ENCODE measurements at places on chromosomes 6 and 20. TPM values are rescaled to one million over a fixed set of nuclear protein-coding genes. Genes with fewer than 3 reads are reported as not detected.
A peak's percentile ranks its signal among the peaks of the same experiment; 100 is the strongest.

Gene LKAAEAR1
- not detected for total RNA-seq

DNA sequence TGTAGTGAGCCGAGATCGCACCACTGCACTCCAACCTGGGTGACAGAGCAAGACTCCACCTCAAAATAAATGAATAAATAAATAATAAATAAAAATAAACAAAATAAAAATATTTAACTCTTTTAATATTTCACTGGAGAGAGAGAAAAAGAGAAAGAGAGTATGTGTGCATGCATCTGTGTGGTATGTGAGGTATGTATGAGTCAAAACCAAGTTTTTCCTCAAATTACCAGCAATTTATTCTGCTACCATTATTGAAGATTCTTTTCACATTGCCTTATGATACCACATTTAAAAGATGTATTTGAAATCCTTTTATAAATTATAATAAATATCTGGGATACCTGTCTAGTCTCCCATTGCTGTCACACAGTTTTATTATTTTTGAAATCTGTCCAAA is 122.1 kb downstream of the CD164 start:
- no peak for DNase-seq

GRCh38 chr6:90328004-90328403 is 31.4 kb upstream of the BACH2 start:
- DNase-seq: no peak

GRCh38 chr6:155147958-155148663 is 115.7 kb upstream of the CLDN20 start:
- DNase-seq: no peak

DNA sequence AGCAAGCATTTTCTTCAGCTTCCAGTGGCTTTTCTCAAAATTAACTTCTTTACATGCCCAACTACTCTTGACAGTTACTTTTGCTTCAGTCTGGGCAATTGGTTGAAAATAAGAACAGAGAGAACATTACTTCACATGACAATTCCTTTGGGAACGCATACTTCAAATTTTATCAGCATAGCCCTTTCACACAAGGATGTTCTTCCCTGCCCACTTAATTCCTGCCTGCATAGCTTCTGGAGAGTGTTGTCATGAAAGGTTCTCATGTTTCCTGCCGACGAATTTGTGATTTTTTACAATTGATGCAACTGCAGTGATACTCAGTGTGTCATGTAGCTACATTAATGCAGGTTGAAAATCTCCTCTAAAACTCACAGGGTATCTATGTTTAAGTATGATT is 22.0 kb upstream of the SNRNP48 start:
- no peak for DNase-seq

Gene GLO1
- 188 TPM for total RNA-seq

Gene MLN
- total RNA-seq: not detected

DNA sequence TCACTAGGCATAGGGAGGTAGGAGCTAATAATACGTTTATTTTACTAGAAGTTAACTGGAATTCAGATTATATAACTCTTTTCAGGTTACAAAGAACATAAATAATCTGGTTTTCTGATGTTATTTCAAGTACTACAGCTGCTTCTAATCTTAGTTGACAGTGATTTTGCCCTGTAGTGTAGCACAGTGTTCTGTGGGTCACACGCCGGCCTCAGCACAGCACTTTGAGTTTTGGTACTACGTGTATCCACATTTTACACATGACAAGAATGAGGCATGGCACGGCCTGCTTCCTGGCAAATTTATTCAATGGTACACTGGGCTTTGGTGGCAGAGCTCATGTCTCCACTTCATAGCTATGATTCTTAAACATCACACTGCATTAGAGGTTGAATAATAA is 1.1 kb downstream of the HFE start:
- DNase-seq: no peak

DNA sequence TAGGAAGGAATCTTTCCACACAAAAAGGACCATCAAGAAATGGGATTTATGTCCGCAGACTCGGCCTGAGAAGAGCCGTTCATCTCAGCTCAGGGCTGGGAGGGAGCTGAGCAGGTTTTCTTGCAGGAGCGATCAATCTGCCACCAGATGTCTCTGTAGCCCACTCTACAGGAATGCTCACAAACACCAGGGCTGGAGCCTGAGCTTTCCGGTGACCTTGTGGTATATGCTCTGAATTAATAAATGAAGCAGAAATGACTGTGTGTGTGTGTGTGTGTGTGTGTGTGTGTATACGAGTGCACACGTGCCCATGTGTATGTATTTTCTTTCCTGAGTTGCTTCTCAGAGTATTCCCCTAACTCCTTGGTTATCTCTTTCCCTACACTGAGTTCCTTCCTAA is 12.0 kb downstream of the CD83 start:
- DNase-seq: peak; percentile 69

- no peak for DNase-seq
These were observed 114.9 kb upstream of the DST start for GRCh38 chr6:56757588-56757984.

GRCh38 chr6:137910843-137911456 is 43.9 kb downstream of the TNFAIP3 start:
- DNase-seq: no peak

DNA sequence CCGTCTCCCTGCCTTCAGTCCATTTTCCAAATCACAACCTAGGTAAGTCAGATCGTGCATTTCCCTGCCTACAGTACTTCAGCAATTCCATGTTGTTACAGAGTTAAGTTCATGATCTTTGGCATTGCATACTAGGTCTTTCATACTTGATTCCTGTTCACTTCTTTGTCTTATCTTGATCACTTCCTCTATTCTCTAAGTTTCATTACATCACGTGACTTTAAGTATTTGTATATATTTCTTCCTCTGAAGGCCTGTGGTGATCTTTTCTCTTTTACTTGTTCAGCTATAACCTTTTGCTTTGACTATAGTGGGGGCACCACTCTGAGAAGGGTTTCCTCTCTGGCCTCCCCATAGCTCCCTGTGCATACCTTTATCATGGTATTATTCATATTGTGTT is 100.2 kb downstream of the TRMT11 start:
- DNase-seq: no peak

- no peak for DNase-seq
These were observed 364.6 kb upstream of the SULF2 start for GRCh38 chr20:48149902-48150301.

GRCh38 chr6:26358511-26358981 is 6.5 kb upstream of the BTN3A2 start:
- DNase-seq: no peak

- DNase-seq: no peak
These were observed 9.6 kb upstream of the RIMS4 start for GRCh38 chr20:44819936-44820335.

DNA sequence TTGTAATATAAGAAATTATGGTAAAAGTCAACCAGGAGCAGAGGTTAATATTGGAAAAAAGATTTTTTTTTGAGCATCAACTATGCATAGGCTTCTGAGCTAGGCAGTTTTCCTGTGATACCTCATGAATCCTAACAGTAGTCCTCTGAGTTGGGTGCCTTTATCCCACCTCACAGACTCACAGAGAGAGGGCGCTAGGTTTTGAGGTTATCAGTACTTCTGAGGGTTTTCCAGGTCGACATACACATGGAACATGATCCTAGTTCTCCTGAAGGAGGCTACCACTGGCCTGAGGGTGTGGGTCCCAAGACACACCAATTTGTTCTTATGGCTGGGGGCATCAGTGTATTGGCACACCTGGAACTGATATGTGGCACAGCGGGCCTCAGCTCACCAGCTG is 358.8 kb upstream of the JAG1 start:
- DNase-seq: peak; percentile 38

Measured in H9 (cell line).